K562 (cell line): ENCODE measurements at places on chromosomes 16 and 17.

- no peak for DNase-seq
Observed at GRCh38 chr17:41769985-41770384, 16.5 kb downstream of the JUP start.

DNA sequence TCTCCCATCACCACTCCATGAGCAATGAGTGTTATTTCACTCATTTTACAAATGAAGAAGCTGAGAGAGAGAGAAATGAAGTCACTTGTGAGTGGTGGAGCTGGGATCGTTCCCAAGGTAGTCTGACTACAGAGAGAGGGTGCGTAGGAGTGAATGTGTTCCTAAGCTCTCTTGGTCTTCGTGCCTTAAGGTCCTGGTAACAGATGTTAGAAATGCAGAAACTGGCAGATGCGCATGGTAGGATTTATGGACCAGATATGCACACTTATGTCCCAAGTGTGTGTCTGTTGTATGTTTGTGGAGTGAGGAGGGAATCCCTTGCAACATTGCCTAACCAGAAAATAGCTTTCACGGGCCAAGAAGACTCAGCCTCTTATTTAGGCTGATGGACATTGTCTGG is 93.2 kb upstream of the ZNF469 start:
- DNase-seq: no peak

- no peak for DNase-seq
Observed at GRCh38 chr17:48556229-48556575, 11.3 kb upstream of the HOXB2 start.

DNA sequence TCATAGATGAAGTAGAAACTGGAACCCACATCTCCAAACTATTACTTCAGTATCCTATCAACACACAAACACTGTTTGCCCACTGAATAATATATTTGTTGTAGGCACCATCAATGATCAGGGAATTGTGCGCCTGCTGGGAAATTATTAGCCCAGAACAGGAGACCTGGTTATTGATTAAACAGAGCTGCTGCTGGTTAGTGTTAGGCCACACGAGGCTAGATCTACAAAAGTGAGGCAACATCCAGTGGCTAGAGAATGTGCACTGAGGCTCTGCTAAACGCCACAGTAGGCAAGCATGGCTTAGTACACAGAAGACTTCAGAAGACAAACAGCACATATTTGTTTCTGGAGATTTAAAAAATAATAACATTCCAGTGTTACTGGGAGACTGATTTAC is 11.0 kb downstream of the ABHD15 start:
- DNase-seq: no peak

GRCh38 chr17:78356101-78356713 is 3.7 kb downstream of the SOCS3 start:
- DNase-seq: peak; percentile 53

DNA sequence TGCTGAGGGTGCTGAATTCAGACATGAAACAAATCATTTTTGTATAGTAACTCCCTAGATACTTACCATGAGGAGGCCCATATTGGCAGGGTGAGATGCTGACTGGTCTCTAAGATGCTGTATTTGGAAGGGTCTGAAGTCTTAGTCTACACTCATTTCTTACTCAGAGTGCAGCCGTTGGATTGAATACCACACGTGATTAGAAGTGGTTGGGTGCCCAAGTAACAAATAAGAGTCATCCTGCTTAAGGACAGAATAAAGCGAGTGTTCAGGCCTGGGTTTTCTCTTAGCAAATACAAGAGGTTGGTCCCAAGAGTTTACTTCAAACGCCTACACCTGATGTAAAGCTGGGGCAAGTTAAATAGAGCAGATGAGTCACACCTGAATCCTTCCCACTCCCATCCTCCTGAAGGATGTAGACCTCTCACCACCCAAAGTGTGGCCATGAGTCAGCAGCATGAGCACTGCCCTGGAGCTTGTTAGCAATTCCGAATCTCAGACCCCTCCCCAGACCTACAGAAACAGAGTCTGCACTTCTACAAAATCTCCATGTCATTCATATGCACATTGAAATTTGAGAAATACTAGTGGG is 284.6 kb upstream of the CDH5 start:
- no peak for DNase-seq

DNA sequence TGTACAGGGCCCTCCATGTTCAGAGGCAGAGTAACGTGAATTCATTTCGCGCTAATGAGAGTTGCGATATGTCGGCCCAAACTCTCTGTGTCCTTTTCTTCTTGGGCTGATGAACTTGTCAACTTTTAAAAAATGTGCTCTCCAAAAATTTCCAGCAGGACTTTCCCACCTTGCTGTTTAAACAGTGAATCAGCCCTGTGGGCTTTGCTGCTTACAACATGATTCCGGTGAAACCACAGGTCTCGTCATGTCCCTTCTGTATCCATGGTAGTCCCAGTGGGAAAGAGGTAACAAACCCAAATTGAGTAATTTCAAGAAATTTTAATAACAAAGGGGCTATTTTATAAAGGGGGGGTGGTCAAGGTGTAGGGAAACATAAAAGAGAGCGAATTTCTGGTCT is 612.9 kb downstream of the MAF start:
- DNase-seq: no peak

DNA sequence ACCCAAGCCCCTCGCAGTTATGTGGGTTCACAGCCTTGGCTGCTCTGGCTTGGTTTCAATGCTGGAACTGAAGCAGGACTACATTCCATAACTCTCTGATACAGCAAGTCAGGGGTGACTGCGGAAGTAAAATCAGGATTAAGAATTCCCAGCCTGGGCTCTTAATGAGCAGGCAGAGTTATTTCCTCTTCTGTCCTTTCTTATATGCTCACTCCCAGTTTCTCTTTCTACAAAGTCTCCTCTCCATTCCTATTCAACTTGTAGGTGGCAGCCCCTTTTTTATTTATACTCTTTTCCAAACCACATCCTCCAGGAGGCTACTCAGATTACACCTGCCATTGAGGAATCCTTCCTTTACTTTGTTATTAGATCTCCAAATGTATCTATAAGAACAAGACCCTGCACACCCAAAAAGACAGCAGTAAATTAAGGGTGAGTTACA is 40.3 kb downstream of the HOXB1 start:
- DNase-seq: no peak

- DNase-seq: no peak
Observed at GRCh38 chr16:56738221-56738620, 8.3 kb downstream of the NUP93 start.

- DNase-seq: no peak
Observed at GRCh38 chr17:75897160-75898019, 639 bp upstream of the TRIM65 start.

- peak; percentile 35 for DNase-seq
Observed at GRCh38 chr16:78705694-78706093, 606.2 kb downstream of the WWOX start.

DNA sequence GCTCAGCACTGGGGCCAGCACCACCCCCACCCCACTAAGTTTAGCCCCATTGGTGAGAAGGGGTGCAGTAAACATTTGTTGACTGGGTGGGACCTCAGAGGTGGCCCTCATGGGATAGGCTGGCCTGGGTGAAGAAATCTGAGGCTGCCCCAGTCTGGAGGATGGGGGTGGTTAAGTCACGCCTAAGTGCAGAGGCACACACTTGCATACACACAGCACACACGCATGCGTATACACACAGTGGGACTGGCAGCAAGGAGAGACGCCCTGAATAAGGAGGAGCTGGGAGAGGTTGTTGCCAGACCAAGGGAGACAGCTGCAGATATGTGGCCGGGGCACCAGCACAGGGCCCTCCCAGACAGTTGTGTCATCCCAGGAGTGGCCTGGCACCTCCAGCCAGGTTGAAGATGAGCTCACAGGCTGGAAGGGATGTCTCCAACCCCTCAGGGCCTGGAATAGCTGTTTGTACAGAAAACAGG is 3.0 kb upstream of the BCAR1 start:
- DNase-seq: no peak

DNA sequence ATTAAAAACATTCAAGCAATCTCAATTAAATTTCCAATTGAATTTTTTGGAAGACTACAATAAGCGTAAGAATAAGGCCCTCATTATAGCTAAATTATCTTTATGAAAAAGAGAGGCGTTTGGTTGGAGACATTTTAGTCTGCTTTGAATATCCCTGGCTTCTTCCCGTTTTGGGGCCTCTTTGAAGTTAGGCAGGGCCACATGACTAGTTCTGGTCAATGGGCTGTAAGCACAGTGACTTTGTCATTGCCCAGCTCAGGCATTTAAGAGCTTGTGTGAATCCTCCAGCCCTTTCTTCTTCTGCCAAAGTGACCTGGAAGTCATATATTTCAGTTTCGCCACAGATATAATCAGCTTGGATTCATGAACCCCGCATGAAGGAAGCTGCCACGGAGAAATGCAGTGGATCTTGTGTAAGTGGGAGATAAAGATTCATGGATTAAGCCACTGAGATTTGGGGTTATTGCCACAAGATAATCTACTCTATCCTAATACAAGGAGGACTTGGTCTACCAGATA is 21.7 kb upstream of the UBTF start:
- DNase-seq: no peak

- DNase-seq: peak; percentile 62
Observed at GRCh38 chr17:4304417-4305027, 40.7 kb upstream of the ANKFY1 start.

DNA sequence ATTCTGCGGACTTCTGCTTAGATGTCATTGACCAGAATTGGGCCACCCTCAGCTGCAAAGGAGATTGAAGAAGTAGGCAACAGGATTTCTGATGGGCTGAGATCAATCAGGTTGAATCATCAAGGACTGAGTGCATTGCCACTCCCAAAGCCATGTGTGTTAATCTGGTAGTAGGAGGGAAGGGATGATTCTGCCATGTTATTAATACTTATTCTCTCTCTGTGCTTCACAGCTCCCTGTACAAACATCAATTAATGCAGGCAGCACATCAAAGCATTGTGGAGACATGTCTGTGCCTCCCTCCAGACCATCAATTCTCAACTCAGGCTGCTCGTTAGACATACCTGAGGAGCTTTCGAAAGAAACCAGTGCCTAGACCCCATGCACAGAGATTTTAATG is 11.6 kb downstream of the LRRC3C start:
- DNase-seq: no peak

DNA sequence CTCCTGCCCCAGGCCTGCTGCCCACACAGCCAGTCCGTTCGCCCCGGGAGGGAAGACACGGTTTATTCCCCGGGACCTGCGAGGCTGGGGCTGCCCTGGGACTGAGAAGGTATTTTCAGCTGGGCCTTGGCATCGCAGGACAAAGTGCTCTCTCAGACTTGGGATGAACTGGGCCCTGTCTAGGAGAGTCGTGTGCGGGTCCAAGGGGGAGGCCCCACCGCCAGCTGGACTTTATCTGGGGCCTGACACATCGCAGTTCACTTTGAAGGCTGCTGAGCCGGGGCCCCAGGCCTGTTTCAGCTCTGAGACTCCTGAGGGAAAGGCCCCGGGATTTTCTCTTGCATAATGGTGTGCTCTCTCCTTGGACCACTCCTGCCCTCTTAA is 6.8 kb downstream of the CRISPLD2 start:
- no peak for DNase-seq

DNA sequence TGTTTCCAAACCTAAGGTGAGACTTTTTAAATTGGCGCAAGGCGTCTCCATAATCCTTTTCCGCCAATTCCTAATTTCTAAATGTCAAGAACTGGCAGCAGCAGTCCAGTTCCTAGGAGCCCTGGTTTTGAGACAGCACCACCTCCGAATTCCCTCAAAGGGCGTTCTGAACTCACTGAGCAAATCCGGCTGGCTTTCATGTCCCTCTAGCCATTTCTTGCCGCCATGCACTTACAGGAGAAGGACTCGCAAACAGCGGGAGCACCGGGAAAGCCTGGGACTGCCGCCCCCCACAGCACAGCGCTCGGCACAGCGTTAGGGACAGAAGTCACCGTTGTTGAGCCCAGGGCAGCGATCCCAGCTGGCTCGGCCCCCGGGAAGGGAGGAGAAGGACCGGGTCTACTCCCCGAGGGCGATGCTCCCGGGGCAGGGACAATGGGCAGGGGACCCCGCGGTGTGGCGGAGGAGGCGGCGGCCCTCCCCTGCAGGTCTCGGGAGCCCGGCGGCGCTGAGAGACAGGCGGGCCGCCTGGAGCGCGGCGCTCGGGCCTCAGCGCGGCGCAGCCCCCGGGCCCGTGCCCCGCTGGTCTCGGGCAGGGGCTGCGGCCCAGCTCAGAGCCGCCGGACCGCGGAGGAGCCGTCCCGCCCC is 545 bp downstream of the ARHGAP17 start:
- DNase-seq: peak; percentile 56

DNA sequence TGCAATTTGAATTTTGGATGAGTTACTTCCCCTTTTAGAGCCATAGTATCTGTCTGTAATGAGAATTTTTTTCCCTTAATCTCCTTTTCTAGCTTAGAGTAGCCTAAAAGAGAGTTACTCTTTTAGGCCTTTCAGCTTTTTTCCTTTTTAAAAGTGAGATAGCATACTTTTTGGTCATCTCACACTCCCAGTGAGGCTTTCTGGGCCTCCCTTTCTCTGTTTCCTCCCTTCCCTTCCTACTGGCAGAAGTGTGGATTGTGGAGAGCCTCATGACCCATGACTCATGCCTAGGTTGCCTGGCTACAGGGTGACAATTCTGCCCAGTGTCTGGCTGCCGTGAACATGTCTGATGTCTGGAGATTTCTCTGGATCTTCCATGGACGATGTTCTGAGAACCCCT is 15.2 kb downstream of the KRT23 start:
- DNase-seq: peak; percentile 21

DNA sequence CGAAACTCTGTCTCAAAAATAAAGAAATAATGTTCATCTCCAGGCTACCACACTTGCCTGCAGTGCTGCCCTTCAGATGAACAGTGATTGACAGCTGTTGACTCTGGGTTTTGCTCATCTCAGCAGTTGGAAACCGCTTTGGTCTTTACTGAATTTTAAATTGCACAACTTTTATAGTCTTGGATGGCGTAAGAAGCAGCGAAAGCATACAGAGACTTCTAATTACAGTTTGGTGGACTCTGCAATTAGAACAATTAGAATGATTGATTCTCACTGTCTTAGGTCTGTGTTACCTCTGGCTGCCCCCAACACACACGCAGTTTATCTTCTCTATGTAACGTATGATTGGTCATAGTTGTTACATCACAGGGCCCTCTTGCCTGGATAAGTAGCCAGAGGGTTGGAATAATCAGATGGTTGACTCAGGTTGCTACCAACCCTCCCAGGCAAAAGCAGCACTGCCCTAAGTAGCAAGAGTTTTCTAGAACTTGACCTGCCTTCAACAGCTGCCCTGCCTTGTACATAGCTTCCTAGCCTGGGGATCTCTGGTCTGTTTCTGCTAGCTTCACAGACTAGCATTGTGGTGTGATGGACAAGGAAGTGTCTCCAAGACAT is 1.9 kb upstream of the NAT9 start:
- no peak for DNase-seq

GRCh38 chr16:49855822-49856671 is at the start of gene ZNF423:
Gene ZNF423 (minus strand): TSS chr16:49856112. CDS start chr16:49855774, 338 bp downstream.
- DNase-seq: no peak
